Stromal cell of bone marrow (primary cell): ENCODE measurements at places on chromosomes 2 and 18.

DNA sequence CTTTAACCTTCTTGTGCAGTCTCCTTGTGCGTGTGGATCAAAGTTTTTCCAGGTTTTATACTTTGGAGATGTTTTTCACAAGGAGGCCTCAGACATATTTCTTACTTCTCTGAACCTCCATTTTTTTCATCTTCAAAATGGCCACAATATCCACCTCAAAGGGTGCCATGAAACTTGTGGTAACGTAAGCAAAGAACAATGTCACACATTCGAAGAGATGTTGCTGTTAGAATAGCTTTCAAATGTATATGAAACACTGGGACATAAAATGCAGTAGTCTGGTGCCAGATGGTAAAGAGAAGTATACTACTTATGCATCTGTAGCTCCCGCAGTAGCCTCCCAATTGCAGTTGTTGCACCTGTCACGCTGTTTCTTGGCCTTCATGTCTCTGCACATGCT is 2.6 kb upstream of the KRCC1 start:
- DNase-seq, result no peak

DNA sequence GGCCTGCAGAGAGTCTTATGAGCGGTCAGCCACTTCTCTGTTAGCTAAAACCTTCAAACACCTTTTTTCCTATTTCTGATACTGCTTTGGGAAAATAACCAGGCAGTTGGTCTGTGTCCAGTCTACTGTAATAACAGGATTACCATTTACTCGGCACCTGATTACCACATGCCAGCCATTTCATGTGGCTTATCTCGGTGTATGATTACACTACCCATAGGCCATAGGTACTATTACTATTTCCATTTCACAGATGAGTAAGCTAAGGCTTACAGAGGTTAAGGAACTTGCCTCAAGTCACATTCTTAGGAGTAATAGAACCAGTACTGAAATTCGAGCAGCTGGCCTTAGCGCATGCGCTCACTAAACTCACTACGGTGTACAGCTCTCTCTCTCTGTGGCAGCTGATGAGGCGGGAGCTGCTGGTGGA is 147.2 kb upstream of the L3MBTL4 start:
- DNase-seq, result no peak

GRCh38 chr18:32310101-32310500 is 120.3 kb downstream of the MEP1B start:
- DNase-seq, result no peak

DNA sequence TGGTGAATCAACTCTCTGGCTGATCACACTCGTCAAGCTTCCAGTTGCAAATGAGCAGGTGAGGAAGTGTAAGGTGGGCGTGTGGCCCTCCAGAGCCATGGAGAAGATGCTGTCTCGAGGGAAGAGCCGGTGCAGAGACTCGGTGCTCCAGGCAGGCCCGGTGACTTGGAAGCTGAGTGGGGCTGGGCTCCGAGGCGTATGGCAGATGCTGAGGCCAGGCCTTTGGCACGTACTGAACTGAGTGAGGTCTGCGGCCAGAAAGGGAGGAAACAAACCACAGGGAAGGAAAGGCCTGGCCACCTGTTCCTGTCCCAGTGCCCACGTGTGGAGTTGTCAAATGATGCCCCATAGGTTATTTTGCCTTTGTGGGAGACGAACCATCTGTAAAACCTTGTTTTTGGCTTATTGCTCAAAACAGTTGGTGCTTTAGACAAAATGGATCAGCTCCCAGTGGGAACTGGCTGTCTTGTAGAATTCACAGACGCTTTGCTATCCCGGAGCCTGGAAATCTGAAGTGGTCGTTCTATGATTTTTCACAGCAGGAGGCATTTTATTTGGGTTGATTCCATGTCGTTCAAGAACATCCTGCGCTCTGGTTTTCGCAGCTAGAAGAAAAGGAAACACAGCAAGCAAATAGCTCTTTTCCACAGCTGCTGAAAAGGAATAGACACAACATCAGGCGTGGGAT is 117.5 kb upstream of the TMEM18 start:
- no peak for DNase-seq

GRCh38 chr2:42713920-42714319 is 50.0 kb downstream of the OXER1 start:
- no peak for DNase-seq
